ENCODE measurements at places on chromosomes 11 and 22.

GRCh38 chr22:35065796-35066218 lies at the start of gene ISX:
Gene ISX (plus strand): TSS chr22:35066158. CDS start chr22:35067088, 930 bp downstream.
- no peak for DNase-seq

GRCh38 chr11:329886-330253 lies 9.2 kb upstream of the IFITM3 start:
- DNase-seq: no peak

GRCh38 chr11:6856871-6857270 lies 6.0 kb upstream of the OR10A2 start:
- peak; percentile 56 for DNase-seq

DNA sequence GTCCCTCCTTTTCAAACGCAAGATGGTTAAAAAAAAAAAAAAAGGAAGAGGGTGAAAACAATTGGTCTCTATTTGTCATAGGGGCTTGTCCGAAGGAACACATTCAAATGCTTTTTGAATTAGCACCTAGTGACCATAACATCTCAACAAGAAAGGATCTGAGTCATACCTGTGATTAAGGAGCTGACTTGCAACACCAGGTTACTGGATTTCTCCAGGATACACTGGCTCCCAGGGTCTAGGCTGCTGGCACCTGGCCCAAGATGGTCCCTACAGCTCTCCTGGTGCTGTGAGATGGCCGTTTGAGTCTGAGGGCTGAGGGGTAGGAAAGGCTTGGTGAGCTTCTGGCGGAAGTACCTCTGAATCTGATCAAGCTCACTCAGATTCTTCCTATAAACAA lies 28.4 kb upstream of the UCP3 start:
- no peak for DNase-seq

DNA sequence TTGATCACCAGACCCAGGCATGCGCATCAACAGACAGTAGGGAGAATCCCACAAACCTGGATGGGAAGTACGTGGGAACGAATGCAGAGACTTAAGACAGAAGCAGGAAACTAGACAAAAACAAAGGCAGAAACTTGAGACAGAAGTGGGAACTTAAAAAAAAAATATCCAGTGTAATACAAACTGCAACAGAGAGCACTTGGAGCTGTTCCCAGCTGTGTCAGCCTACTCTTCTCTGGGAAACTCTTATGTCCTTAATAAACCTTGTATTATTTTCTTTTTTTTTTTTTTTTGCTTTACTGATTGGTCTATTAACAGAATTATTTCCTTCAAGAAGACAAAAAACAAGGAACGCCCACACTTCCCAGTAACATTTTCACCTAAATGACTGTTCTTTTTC lies 1818.1 kb upstream of the RAG2 start:
- no peak for DNase-seq

DNA sequence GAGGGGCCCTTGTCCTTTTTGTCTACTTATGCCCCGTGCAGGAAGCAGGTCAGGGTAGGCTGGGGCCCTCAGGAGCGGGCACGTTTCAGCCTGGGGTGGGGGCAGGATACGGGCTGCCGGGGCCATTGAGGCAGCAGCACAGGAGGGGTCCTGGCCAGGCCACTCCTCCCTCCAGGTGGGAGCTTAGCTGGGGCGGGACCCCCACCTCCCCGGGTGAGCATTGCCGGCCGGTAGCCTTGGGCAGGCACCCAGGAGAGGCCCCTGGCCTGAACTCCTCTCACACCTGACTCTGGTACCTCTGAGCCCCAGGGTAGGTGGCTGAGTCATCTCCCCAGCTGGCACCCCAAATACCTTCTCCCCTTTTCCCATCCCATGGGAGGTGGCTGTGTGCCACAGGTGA lies 5.0 kb upstream of the MUC6 start:
- DNase-seq: no peak

DNA sequence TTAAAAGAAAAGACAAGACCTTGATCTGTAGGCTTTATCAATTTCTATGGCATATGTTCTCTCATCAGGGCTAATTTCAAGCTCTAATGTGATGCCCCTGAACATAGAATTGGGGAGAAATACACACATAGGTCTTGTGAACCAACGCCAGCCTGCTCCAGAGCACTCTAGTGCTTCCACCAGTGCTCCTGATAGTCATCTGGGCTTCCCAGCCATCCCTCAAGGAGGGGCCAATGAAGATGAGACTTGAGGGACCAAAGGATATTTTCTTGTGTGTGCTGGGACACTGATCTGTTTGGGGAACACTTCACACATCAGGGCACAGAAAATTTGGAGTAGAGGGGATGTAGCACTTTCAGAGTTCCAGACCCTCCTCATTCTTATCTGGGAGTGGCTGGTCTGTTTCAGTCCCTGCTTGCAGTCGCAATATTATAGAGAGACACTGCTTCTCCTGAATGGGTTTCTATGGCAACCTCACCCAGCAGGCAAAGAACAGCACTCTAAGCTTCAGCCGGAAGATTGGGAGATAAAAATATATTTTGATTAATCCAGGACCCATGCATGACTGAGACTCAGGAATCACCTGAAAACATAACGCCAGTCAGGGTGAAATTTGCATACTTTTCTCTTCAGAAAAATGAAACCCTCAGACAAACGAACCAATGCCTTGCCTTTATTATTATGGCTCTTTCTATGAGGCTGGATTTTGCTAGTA lies 28.4 kb upstream of the SCN3B start:
- no peak for DNase-seq

- DNase-seq: no peak
These were observed 52.9 kb downstream of the NCAPD3 start for GRCh38 chr11:134170919-134171281.

DNA sequence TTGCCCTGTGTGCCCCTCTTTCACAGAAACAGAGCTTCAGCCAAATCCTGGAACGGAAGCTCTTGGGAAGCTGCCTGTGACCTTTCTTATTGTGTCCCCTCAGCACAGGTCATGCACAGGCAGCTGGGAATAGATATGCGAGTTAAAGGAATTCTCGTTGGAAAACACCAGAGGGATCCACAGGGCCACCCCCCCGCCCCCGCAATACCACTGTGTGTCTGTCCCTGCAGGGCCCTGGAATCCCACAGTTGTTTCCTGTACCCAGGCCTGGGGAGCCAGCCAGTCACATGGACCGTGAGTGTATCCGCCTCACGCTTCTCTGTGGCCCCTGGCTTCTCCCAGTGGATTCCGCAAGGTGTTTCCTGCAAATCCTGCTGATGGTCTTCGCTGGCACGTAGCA lies 29.0 kb downstream of the TIMP3 start:
- DNase-seq: no peak

DNA sequence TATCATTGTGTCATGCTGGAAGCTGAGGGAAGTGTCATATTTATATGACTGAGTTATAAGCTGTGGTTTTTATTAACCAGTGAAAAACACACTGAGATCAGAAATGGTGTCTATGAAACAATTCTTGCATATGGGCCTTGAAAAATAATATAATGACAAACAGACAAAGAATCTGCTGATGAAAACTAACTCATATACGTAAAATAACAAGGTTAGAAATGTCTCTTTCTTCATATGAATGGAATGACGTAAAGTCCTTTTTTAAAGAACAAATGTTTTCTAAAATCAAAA lies 48.8 kb upstream of the PHF21B start:
- DNase-seq: no peak

- no peak for DNase-seq
These were observed 20.1 kb downstream of the UBE4A start for GRCh38 chr11:118379497-118379896.

DNA sequence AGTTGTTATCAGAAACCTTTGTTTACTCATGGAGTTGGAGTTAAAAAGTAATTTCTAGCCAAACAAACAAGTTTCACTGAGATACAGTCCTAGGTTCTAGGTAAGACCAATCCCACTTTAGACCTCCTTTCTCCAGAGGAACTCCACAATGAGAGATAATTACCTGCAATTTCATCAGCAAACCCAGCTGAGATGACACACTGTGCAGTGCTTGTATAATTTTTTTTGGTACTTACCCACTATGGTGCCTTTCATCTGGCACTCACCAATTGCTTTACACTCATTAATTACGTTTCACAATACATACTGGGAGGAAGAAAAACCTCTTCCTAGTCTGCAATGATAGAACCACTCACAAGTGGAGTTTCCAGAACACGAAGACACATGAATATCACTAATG lies 1.8 kb upstream of the MUC15 start:
- no peak for DNase-seq

GRCh38 chr11:119434591-119435330 lies 11.8 kb upstream of the THY1 start:
- DNase-seq: no peak

GRCh38 chr11:113907152-113907551 lies 2.6 kb downstream of the HTR3B start:
- no peak for DNase-seq

DNA sequence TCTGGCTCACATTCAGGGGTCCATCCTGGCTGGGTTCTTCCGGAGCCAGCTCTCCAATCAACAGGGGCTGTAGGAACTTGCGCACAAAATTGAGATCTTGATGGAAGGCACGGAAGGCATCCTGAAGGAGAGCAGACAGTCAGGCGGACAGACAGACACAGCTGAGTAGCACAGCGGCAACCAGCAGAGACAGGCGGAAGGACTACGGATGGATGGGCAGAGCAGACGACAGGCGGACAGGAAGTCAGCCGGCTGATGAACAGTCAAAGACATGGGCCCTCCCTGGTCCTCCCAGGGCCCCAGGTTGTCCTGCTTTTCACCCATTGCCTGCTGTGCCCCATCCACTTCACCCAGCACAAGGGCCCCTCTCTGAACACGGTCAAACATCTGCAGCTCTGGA lies 11.3 kb downstream of the FADS3 start:
- no peak for DNase-seq

- DNase-seq: peak; percentile 44
These were observed 39.1 kb downstream of the MMP27 start for GRCh38 chr11:102666331-102666957.

DNA sequence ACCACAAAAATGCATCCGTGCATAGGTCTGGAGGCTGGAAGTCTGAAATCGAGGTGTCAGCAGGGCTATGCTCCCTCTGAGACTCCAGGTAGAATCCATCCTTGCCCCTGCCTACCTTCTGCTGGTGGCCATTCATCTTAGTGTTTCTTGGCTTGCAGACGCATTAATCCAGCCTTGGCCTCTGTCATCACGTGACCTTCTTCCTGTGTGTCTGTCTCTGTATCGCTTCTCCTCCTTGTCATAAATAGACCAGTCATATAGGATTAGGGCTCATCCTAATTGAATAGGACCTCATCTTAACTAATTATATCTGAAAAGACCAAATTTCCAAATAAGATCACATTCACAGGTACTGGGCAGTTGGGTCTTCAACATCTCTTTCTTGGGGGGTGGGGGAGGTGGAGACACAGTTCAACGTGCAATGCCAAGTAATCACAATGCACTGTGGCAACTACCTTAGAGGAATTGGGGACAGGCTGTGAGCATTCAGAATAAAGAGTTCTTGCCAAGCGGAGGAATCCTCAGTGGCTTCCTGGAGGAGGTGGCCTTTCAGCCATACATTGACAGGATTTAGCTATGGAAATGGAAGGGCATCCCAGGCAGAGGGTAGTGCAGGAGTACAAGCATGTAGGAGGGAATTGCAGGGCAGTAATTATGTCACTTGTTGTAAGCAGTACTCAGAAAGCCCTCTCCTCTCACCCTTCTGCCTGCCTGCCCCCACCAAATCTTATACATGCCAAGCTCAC lies 96.2 kb upstream of the SYT13 start:
- no peak for DNase-seq

GRCh38 chr22:27629908-27630673 lies 171.5 kb downstream of the MN1 start:
- DNase-seq: no peak

DNA sequence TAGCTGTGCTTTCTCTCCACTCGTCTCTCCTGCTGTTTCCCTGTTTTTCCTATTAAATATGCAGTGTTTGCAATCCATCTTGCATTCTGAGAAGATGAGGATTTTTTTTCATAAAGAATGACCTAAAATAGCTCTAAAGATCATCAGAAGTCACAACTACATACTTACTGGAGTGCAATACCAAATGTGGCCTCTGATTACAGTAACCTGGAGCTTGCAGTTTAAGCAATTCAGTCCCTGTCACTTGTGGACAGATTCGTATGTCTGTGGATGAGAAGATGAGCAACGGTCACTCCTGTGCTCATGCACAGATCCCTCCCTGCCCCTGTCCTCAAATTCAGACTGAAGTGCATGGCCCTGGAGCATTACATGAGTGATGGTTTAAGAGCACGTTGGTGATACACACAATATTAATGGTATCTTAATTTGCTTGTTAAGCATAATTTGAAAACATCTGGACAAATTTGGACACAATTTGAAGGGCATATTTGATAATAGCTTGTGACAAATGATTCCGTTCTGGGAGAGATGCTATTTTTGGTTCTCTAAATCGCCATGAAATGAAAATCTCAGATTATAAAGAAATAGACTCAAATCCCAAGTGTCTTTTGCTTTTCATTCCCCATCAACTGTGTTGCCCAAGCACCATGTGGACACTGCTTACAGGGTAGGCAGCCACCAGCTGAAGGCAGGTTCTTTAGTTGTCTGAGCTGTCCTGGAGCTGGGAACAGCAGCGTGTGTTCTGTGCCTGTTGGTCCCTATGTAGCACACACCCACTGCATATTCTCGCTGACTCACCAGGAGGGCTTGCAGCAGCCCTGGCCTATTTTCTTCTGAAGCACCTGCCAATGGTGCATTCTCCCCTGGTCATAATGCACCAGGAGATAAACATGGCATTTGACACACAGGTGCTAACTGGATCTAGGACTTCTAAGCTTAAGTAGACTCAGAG lies 32.6 kb upstream of the PRAME start:
- DNase-seq: no peak

- DNase-seq: no peak
These were observed 13.4 kb downstream of the ARHGAP8 start for GRCh38 chr22:44765571-44766285.

- DNase-seq: peak; percentile 23
These were observed 536 bp downstream of the YWHAH start for GRCh38 chr22:31944700-31945442.

- no peak for DNase-seq
These were observed 358.7 kb upstream of the NARS2 start for GRCh38 chr11:78933350-78933749.

GRCh38 chr22:17347724-17348123 lies 21.5 kb upstream of the CECR2 start:
- DNase-seq: no peak

Measured in activated CD4-positive, alpha-beta T cell treated with anti-CD3 and anti-CD28 coated beads, Interleukin-2, amount 50 U/mL, for 16 hours (primary cell).